ENCODE measurements at places on chromosomes 6 and 20.
A peak's percentile ranks its signal among the peaks of the same experiment; 100 is the strongest.

GRCh38 chr6:166707045-166707444 lies 80.0 kb upstream of the RPS6KA2 start:
- peak; percentile 44 for DNase-seq

DNA sequence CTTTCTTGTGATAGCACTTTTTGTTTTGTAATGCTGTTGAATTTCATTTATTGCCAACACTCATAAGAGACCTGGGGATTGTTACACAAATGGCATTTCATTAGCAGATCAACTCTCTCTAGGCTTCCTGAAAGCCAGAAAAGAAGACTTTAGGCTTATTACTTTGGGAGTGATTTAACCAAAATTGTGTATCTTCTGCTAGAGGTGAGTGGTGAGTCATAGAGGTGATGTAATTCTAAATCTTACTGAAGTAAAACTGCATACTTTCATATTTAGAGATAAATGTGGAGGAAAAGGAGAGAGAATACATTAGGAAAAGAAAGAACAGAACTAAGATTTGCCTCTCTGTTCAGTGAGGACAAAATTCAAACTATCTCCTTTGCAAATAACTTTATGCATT lies 304.7 kb upstream of the RGS17 start:
- DNase-seq: no peak

- DNase-seq: no peak
Observed at GRCh38 chr6:122374307-122374706, 25.1 kb upstream of the HSF2 start.

- DNase-seq: no peak
Observed at GRCh38 chr6:57261926-57262325, 39.8 kb upstream of the RAB23 start.

- DNase-seq: peak; percentile 35
Observed at GRCh38 chr6:1311400-1312202, at the start of gene FOXQ1. Gene FOXQ1 (plus strand): TSS chr6:1312098. CDS start chr6:1312705, 607 bp downstream.

DNA sequence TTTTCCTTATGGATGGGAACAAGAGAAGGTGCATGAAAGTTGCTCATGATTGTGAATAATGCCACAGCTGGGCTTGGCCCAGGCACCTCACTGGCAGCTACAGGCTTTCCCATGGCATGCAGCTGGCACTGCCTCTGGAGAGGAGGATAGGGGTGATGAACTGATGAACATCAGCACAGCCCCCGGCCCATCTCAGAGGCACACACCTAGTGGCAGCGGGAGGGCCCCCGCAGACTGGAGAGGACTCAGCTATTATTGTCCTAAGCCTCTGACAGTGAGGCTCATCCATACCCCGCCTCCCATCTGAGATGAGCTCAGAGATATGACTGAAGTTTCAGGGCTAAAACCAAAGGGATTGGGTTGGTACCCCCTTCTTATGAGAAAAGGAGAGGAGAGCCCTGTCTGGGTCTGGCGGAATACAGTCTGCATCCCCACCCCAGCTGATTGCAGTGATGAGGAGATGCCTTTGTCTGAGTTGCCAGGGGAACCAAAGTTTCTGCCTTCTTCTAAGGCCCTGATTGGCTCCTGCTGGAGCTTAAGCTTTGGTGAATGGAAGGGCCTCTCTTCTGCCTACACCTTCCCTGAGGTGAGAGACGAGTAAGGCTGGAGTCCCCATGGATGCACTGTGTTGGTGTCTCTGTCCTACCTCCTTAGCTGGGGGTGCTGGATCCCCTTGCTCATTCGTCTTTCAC lies 27.6 kb upstream of the EPB41L1 start:
- no peak for DNase-seq

GRCh38 chr20:62412194-62413024 lies 5.3 kb upstream of the CABLES2 start:
- DNase-seq: no peak

DNA sequence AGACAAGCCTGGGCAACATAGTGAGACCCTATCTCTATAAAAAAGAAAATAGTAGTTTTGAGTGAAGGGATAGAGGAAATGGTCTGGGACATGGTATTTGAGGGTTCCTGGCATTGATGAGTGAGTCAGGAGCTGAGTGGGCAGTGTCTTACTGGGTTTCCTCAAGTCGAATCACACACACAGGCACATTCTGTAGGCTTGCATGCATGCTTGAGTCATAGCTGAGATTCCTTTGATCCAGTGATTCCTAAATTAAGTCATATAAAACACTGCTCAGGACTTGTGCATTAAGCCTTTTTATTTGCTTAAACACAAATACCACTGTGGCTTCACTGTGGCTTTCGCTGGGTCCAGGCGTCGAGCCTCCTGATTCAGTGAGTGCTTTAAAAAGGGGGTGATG lies 71.8 kb upstream of the TMEM181 start:
- no peak for DNase-seq

GRCh38 chr6:93182938-93183479 lies 236.3 kb downstream of the EPHA7 start:
- no peak for DNase-seq

DNA sequence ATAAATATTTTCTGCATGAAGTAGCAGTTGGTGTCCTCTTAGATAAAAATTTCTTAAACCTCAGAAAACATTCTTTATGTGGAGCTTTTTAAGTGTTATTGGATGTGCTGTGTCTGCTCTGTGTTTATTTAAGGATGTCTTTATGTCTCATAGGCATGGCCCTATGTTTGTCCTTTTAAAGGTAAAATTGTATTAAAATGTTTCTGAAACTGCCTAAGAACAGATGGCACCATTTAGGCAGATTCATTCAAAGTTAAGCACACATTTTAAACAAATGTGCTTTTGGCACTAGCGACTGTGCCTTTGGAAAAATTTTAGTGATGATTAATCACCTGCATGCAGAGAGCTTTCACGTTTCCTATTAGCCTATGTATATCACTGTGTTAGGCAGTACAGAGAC lies 125.2 kb downstream of the KIF6 start:
- no peak for DNase-seq

DNA sequence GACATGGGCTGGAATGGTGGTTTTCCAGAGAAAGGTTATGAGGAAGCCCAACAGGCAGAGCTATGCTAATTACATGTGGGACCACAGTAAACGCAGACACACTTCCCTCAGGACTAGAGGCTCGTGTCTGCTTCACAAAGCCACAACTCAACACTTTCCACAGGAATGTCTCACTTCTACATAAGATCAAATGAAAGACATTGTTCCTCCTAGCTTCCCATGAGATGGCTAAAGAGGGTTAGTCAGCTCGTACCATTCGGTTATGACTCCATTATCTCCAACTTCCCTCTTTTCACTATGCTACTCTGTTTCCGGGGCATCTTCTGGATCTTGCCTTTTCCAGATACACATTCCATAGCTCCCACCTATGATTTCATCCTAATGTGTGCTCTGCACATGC lies 29.1 kb upstream of the ZC3H12D start:
- DNase-seq: no peak

DNA sequence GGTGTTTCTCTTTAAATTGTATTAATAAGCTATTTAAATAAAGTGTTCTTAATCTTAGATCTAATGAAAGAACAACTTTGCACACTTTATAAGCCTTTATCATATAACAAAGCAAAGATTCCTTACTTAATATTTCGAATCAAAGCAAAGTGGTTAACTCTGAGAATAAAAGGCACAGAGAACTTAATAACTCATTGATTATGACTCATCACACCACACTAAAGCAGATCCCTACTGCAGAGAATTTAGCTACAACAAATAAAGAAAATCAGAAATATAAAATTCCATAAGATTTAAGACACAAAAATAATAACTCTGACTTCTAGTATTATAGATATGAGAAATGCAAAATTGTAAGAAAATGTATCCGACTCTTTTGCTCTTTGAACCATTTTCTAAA lies 135.6 kb upstream of the RUNX2 start:
- DNase-seq: no peak

DNA sequence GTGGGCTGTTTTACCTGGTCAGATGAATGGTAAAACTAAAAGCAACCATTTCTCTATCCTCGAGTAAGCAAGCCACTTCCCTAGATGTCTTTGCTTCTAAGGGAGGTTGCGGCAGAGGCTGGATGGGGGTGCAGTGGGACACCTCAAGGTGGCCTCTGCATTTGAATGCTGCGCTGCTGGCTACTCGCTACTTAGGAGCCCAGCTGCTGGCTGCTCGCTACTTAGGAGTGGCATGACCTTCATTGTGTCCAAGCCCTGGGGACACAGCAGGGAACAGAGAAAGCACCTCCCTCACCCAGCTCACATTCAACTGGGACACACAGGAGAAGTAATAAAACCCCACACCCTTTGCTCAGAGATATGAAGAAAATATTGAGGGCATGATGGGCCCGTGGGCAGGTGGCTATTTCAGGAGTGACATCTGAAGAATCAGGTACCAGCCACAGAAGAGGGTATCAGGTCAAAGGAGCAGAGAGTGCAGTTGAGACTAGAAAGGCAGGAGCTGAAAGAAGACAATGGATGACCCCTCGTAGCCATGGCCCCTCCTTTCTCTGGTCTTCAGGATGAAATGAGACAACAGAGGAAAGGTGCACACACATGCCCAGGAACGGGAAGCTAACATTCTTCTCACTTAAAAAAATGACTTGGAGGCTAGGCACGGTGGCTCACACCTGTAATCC lies 149.4 kb downstream of the ZMYND8 start:
- no peak for DNase-seq

DNA sequence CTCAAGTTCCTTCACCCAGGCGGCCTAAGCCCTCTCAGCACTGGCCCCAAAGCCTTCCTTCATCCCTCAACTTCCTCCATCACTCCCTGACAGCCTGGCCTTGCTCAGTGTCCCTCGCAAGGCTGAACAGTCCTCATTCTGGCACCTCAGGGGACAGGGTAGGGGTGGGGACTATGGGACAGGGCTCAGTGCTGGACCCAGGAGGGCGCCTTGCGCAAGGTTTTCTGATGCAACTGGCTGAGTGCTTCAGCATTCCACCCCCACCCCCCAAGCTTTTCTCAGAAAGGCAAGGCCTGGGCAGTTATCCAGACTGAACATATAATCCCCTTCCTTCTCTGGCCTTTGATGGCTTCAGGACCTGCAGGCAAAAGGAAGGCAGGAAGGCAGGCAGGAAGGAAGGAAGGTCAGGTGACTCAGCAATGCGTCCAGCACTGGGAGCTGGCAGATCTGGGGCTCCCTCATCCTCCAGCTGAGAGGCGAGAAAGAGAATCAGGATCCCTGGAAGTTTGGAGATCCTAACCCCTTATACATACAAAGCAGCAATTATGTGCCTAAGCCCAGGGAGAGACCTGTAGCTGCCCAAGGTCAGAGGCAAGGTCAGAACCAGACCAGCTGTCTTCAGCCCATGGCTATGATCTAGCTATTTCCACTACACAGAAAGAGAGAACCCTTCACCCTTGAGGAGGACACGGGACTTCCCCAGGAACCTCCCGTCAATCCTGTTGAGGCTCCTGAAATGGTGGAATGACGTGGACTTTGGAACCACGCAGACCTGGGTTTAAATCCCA lies 8.6 kb upstream of the TRIB3 start:
- no peak for DNase-seq

DNA sequence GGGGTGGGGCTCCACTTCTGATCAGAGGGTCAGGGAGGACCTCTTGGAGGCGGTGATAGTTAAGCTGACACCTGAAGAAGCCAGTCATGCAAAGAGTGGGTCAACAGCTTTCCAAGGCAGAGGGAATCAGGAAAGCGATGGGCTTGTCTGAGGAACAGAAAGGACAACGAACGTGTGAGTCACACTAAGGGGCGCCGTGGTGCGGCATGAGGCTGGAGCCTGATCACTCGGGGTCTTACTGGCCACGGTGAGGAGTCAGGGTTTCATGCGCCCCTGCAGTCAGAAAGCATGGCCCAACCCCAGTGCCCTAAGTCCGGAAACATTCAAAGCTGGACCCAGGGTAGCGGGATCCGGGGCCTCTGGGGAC lies 50.6 kb upstream of the SLC32A1 start:
- DNase-seq: peak; percentile 29

DNA sequence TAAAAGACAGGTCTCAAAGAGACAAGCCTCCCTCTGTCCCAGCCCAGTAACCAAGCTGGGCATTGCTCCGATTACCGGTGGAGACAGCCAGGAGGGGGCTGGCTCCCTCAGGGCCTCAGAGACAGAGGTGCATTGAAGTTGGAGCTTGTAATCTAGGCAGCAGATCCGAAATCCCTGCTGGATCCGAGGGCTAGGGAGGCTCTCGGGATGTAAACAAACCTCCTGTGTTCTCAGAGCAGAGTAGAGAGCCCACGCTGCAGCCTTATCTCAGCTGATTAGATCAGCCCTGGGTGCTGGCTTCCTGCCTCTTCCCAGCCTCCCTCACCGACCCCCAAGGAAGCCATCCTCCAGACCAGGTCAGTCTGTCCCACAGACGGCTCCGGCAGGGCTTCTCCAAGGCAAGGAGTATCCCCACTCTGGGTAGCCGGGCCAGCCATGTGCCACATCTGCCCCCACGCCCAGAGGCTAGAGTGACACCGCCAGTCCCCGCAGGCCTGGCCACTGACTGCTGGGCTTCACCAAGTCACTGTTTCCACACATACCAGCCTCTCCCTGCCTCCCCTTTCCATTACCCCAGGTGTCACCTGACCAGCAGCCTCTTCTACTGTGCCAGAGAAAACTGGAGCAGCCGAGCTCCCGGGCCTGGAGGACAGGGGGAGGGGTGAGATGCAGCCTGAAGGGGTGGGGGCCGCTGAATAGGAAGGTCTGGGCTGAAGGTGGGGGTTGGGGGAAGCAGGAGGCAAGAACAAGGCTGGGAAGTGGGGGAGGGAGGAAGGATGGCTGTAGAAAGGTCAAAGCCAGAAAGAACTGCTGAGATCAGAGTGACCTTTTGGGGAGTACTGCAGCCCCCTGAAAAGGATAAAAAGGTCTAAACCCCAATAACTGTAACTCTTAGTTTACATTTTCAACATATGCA lies 6.0 kb downstream of the SDC4 start:
- DNase-seq: no peak

GRCh38 chr6:76584121-76584520 lies 511.7 kb upstream of the IMPG1 start:
- DNase-seq: no peak

DNA sequence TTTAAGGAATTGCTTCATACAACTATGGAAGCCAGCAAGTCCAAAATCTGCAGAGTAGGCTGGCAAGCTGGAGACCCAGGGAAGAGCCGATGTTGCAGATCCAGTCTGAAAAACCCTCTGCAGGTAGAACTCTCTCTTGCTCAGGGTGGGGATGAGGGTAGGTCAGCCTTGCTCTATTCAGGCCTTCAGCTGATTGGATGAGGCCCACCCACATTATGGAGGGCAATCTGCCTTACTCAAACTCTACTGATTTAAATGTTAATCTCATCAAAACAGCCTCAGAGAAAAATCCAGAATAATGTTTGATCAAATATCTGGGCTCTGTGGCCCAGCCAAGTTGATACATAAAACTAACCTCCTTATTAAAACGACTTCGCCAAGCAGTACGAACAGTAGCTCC lies 29.7 kb upstream of the RNF24 start:
- no peak for DNase-seq
